ENCODE measurements at places on chromosomes 1 and 21.

GRCh38 chr1:30852026-30852425 lies 56.5 kb downstream of the SDC3 start:
- DNase-seq, result no peak

DNA sequence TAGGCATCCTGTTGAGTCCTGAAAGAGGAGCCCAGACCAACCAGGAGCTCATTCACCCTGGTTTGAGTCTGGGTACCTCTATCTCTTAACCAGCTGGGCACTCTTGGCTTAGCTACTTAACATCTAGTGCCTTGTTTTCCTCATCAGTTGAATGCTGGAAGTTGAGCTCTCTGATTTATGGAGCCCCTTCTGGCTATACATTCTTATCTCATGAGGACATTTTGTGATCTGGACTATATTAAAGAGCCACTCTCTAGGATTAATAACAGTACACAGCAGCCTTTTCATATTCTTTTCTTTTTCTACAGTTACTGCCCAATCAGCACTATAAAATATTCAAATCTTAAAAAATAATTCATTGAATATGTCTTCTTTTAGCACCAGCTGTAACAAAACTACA lies 296.9 kb upstream of the RUNX1 start:
- no peak for DNase-seq

- no peak for DNase-seq
Measured at GRCh38 chr1:40313329-40313957, 3.6 kb downstream of the COL9A2 start.

DNA sequence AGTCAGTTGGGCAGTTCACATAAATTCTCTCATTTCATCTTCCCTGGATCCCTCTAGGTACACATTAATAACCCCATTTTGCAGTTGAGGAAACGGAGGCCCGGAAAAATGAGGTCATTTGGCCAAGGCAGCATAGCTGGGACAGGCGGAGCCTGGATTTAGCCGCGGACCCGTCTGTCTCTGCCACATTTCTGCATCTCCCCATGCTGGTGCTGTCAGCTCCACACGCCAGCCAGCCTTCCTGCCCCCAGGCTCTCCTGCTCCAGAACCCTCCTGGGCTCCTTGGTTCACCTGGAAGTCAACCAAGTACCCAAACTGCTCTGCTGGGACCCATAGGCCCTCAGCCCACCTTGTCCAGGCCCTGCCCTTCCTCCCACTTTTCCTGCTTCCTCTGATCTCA lies 7.6 kb downstream of the FOXO6 start:
- no peak for DNase-seq

GRCh38 chr1:100328133-100328532 lies 24.2 kb upstream of the CDC14A start:
- no peak for DNase-seq

- DNase-seq, result no peak
Measured at GRCh38 chr1:7153464-7153863, 368.2 kb downstream of the CAMTA1 start.

DNA sequence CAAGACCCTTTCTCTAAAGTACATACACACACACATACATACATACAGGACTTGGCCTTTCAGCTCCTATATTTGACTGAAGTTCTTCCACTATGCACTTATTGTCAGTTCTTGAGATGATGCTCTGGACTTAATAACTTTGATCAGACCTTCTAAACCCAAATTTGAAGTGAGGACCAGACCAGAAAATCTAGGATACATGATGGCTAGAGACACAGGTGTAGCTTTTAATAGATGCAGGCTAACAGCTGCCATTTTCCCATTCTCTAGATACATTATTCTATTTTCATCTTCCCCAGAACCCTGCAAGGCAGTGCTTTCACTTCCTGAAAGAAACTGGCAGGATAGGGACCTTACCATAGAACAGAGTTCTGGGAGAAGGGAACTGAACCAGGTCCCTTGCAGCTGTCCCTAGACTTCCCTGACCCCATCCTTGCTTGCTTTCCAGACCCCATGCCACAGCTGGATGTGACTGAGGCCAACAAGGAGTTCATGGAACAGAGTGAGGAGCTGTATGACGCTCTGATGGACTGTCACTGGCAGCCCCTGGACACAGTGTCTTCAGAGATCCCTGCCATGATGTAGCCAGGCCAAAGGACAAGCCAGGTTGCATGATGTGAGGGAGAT lies 14.9 kb upstream of the RAB42 start:
- no peak for DNase-seq

DNA sequence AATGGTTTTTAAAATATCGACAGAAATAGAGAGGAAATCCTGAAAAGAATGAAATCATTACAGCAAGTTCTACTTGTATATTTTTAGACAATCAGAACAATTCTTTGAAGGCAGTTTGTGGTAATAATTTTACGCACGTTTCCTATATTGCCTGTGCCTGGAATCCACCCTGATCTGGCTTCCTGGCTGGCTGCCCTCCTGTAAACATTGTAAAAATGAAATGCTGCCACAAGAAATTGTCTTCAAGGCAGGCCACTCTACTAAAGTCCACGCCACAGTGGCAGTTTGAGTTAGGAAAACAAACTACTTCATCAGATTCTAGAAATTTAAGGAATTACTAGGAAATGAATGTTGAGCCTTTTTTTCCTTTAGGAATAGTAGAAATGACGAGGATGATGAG lies 454.5 kb upstream of the NR5A2 start:
- no peak for DNase-seq

- DNase-seq, result no peak
Measured at GRCh38 chr1:82319546-82319945, 518.8 kb downstream of the ADGRL2 start.

GRCh38 chr1:180363246-180363995 lies 133.4 kb downstream of the LHX4 start:
- DNase-seq, result no peak

GRCh38 chr1:230043081-230043480 lies 24.0 kb upstream of the GALNT2 start:
- DNase-seq, result no peak

DNA sequence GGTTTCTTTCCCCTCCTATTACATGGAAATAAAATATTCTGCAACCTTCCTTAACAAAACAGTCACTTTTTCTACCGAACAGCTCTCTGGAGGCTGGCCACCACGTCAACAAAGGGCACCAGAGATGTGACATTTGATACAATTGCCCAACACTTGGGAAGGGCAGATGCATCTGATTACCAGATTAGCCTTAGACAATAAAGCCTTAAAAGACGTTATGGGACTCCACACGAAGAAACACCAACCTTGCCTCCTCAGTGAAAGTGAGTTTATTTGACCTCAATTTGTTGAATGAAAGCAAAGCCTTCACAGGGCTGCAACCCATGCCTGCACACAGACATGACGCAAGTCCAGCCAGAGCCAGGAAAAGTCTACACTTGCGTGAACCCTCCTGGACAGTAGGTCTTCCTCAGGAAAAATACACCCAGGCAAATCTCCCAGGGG lies 136.1 kb downstream of the TGFBR3 start:
- no peak for DNase-seq

GRCh38 chr1:71304125-71304524 lies 223.3 kb upstream of the ZRANB2 start:
- DNase-seq, result no peak

DNA sequence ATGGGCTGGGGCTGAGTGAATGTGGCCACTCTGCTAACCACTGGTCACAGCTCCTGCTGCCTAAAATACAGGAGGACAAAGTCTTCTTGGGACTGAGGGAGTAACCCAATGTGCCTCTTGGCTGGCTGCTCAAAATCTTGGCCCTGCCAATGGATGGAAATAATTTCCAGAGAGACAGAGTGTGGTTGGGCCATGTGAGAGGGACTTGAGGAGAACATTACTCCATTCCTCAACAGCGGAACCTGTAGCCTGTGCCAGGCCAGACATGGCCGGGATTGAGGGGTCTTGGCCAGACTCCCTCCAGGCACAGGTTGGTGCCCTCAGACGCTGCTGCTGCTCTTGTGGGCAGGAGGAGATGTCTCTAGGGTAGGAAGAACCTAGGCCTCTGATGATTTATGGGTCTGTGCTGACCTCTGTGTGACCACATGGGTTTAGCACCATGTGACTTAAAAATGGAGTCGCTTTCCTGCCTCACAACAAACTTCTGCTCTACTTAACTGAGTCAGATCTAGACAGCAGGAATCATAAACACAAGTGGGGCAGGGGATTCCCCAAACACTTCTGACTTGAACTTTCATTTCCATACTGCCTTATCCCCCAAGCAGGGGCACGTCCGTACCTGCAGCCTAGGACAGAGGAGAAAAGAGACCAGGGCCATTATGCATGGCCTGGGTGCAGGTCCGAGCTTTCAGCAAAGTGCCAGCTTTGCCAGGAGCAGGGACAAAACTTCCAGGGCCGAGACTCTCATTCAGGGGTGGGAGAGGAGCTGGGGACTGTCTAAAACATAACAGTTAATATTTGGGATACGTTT lies 79.2 kb downstream of the CD34 start:
- no peak for DNase-seq

DNA sequence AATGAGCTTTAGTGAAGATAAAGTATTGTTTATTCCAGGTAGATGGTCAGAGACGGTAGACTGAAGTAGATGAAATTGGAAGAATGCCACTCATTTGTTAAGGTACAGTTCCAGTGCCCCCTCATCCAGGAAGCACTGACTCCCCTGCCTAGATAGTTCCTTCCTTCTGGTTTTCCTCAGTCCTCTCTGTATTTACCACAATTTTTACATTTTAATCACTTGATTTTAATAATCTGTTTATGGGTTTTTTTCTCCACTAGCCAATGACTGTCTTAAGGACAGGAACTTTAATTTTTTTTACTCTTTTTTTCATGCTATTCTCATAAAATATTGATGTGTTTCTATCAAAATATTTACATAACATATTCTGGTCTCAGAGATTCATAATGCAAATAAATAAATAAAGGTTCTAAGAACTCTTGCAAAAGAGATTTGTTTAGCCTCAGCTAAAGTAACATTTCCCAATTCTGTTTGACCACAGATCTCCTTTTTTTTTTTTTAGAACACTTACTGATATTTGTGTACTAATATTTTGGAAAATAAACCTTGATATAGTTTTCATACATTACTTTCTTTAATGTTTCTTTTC lies 651.6 kb downstream of the PLPP3 start:
- no peak for DNase-seq

DNA sequence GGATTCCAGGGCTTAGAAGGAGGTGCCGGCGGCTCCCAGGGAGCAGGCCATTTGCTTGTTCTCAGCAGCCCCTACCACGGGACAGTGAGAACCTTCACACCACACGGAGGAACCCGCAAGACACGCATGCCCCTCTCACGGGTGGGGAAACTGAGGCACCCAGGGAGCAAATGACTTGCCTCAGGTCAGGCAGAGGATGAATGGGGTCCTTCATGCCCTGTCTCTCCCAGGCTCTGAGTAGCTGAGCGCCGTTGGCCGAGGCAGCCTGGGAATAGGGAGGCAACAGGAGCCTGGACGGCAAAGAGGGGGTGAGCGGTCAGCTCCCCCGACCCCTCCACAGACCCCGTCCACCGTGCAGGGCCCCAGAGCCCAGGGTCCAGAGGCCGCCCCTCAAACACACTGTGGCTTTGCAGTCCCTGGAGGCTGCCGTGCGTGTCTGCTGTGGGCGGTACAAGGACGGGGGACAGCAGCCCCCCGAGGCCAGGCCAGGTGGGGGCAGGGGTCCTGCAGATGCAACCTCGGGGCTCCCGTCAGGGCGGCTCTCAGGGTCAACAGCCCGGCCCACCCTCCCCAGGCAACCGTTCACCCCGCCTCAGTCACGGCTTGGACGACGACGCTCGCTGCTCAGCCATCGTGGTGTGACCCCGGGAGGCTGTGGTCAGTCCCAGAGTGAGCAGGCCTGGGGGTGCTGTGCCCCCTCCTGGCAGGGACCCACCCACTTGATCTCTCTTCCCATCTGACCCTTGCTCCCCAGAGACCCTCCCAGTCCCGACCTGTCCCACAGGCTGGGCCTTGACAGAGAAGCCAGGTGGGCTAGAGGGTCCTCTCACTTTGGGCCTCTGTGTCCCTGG lies 15.8 kb upstream of the COL6A2 start:
- no peak for DNase-seq

GRCh38 chr1:244659694-244660093 lies 6.8 kb downstream of the DESI2 start:
- DNase-seq, result no peak

DNA sequence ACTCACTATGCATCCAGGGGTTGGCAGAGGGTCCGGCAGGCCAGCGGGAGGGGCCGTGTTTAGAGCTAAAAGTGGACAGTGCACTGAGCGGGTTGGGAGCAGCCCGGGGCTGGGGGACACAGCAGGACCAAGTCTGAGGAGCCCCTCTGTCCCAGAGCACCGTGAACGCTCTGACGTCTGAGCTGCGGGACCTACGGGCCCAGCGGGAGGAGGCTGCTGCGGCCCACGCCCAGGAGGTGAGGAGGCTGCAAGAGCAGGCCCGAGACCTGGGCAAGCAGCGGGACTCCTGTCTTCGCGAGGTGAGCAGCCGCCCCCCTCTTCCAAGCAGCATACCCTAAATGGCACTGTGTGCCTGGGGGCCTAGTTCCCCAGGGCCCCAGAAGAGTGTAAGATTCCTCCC lies 25.8 kb downstream of the MFAP2 start:
- DNase-seq, result no peak

- no peak for DNase-seq
Measured at GRCh38 chr1:111110197-111110899, 29.5 kb downstream of the DRAM2 start.

DNA sequence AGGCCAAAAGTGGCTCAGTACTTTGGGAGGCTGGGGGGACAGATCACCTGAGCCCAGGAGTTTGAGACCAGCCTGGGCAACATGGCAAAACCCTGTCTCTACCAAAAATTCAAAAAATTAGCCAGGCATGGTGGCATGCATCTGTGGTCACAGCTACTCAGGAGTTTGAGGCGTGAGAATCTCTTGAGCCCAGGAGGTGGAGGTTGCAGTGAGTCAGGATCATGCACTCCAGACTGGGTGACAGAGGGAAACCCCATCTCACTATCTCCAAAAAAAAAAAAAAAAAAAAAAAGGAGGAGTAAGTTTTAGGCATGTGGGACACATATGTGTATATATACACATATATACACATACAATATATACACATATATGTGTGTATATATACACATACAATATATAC lies 165.3 kb upstream of the DPYD start:
- peak; percentile 65 for DNase-seq

DNA sequence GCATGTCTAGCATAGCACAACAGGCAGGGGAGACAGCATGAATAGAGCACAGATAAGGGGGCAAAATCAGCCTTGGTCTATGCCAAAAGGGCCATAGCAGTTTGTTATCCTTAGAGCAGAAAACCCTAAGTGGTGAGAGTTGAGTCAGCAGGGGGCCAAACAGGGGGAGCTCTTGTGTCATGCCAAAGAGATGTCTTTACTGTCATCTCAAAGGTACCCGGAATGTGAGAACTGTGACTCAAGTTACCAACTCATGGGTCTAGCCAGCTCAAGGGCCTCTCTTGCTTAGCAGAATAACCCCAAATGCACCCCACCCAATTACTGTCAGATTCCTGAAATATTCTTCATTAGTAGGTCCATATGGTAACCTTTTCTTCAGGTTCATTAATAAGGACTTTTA lies 45.9 kb upstream of the NRDC start:
- no peak for DNase-seq

DNA sequence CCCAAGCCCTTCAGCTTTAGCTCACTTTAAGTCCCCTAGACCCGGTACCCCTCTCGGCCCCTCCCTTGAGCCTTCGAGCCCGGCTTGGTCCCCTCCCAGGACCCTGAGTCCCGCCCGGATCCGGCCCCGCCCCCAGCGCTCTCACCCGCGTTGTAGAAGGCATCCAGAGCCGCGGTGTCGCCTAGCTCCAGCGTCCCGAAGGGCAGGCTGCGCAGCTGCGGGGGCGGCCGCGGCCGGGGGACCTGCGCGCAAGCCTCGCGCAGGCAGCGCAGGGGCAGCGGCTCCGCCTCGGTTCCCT lies 699 bp downstream of the MAP3K6 start:
- peak; percentile 78 for DNase-seq
